ENCODE measurements at places on chromosomes 13 and 19.

GRCh38 chr19:13100031-13100588, 2.5 kb downstream of the LYL1 start:
- DNase-seq, result peak; percentile 40

GRCh38 chr13:19864746-19865309, 1.4 kb upstream of the ZMYM5 start:
- peak; percentile 75 for DNase-seq

DNA sequence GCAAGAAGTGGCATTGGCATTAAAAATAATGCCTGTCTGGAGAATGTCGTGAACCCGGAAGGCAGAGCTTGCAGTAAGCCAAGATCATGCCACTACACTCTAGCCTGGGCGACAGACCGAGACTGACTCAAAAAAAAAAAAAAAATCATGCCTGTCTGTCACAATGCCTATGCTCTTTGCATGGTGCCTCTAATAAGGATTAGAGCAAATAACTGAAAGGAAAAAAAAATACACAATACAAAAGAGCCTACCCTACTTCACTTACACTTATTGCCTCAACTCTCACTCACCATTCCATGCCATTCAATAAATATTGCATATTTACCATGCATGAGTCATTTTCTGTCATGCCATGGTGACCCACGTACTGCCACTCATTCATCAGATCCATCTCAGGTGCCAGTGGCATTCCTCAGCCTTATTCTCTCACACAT, 49.1 kb downstream of the TBC1D4 start:
- no peak for DNase-seq

DNA sequence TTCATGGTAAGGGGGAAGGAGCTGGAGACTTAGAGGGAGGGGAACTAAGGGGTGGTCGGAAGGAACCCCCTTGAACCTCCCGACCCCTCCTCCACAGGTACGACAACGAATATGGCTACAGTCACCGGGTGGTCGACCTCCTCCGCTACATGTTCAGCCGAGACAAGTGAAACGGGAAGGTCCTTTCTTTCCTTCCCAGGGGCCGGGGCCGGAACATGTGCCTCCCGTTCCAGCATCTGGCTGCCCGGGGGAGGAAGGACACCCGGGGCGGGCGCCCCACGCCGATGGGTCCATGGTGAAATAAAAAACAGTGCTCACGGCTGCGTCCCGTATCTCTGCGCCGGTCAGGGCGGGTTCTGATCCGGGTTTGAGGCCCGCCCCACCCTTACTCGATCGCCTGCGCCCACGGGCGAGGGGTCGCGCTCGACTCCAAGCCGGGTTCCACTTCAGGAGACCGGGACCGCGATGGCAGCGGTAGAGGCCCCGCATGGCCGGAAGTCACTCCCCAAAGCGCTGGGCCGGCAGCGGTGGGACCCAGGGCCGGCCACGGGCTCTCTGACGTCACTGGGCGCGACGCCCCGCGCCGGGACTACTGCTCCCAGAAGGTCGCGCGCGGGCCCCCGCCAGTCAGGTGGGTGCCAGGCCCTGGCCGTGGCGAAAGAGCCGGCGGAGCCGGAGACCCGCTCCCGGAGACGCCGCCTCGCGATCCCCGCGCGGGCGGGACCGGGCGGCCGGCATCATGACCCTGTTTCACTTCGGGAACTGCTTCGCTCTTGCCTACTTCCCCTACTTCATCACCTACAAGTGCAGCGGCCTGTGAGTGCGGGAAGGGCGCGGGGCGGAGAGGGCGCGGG, at the start of gene TMEM147:
TSS of gene TMEM147 (plus strand) at position 626 of the 854 bp plus-strand sequence. CDS start at position 740, 114 bp downstream.
- peak; percentile 87 for DNase-seq

GRCh38 chr13:50914176-50914700, 4.6 kb downstream of the RNASEH2B start:
- peak; percentile 36 for DNase-seq

GRCh38 chr13:40585911-40586471, 80.5 kb downstream of the FOXO1 start:
- peak; percentile 4 for DNase-seq

GRCh38 chr13:30192320-30193093, 114.8 kb downstream of the KATNAL1 start:
- no peak for DNase-seq

DNA sequence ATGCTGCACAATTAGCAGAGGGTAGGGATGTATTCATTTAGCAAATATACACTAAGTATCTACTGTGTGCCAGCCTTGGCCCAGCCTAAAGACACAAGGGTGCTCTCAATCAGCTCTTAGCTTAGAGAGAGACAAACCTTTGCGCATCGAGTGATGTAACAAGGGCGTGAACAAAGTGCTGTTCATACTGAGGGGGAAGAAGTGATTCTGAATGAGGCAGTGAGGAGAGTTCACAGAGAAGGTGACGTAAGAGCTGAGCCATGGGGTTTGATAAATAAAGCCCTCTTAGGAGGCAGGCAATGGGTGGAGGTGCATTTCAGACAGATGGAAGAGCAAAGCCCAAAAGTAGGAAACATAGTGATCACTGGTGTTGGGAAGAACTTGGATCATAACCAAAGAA, 68.5 kb downstream of the FLT1 start:
- no peak for DNase-seq

DNA sequence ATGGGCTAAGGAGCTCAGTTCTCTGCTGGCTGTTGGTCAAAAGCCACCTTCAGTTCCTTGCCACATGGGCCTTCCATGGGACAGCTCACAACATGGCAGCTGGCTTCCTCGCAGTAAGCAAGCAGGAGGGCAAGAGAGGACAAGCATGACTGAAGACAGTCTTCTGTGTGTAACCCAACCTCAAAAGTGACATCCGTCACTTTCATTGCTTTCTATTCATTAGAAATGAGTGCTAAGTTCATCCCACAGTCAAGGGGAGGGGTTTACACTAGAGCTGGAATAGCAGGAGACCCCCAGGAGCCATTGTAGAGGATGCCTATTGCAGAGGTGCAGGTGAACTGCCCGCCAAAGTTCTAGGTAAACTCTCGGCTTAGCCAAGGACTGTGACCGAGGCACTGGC, 163.3 kb downstream of the NUFIP1 start:
- no peak for DNase-seq

DNA sequence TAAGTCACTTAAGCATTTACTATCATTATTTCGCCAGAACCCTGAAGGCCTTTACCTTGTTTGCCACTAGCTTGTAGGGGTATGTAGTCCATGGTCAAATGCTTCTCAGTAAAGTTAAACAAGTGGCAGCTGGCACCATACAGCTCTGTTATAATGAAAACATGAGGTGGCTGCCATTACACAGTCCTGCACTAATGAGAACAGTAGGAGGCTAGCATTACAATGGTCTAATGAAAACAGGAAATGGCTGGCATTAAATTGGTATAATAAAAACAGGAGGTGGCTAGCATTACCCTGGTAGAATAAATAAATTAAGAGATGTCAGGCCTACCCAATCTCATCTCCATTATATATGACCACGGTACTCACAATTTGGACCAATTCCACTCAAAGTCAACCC, 107.5 kb downstream of the PCDH17 start:
- DNase-seq, result no peak

GRCh38 chr13:25872481-25873241, 179.2 kb downstream of the SHISA2 start:
- DNase-seq, result no peak

Data from fibroblast of skin of abdomen (primary cell).